ENCODE measurements at places on chromosomes 11 and 22. TPM values are rescaled to one million over a fixed set of nuclear protein-coding genes. Genes with fewer than 3 reads are reported as not detected.

GRCh38 chr11:92765965-92766371 lies 203.5 kb upstream of the MTNR1B start:
- no peak for DNase-seq

- no peak for DNase-seq
Measured at GRCh38 chr11:125210066-125210465, 45.5 kb downstream of the PKNOX2 start.

DNA sequence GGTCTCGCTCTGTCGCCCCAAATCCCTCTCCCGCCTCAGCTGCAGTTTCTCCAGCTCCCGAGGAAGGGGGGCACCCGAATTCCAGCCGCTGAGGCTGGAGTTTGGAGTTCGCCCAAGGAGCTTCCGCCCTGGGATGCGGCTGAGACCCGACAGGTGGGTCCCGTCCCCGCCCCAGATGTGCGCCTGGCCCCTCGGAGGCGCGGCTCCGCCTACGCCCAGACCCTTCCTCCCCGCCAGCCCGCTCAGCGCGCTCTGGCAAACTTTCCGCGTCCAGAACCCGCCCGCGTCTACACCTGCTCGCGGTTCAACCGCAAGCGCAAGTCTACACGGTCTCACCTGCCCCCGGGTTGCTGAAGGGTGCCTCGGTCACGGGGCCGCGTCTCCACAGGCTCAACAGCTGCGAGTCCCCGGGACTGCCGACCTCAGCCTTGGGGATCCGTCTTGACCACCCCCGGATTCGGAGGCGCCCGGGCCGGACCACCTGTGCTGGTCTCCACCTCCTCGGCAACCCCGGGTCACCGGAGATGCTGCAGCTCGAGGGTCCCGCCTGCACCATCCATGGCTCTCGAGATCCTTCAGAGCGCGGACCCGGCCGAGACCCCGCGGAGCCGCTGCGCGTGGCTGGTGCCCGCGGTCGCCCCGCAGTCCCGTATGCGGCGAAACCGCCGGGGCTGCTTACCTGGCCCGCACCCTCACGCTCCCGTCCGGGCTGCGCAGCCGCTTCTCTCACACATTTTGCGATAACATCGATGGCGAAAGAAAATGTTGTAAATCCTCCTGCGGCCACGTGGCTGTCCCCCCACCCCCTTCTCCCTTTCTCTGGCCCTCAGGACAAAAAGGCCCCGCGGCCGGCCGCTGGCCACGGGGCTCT lies 63.6 kb downstream of the NFAM1 start:
- no peak for DNase-seq

DNA sequence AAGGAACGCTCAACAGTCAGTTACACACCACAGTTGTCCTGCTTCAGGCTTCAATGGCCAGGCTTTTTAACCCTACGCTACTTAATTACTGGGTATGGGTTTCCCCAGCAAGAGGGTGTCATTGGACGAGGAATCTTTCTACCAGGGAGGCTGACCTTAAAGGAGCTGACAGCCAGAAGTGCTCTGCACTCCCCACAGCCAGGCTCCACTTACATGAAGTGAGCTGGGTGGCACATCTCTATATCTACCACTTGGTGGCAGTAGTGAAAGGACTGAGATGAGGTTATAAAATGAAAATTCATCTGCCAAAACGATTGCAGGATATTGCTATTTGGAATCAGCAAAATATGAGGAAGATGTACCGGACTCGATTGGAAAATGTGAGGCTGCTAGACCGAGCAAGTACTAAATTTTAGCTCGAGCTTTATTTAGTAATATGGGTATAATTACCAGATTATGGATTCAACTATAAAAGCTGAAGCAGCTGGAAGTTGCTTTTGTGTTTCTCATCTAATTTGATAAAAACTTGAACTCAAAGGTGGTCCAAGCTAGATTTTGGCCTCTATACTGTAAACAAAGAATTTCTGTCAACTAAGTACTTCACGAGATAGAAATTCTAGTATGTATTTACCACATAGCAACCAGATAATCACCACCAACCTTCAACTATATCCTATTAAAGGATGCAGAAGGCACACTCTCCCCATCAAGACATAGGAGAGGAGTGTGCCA lies 53.9 kb upstream of the CEP126 start:
- no peak for DNase-seq

DNA sequence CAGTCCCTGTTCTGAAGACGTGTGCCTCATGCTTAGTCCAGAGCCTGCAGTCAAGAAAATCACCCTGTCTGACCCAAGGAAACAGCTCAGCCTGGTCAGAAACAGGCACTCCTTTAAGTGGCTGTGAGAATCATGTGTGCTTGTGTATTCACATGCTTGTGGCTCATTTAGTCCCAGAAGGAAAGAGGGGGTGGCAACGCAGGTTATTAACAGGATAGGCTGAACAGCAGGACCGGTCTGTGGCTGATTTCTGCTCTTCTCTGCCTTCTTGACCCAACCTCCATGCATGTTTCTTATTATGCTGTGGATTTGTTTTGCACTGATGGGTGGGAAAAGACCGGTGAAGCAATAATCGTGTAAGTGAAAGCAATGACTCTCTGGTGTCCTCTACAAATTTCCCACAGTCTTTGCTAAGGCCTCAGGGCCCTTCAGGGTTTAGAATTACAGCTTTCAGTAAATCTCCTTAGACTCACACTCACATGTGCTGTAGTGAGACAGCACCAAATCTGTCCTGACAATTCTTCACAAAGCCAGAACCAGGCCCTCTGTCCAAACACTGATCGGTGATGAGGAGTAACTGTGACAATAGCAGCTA lies 288.1 kb downstream of the ETS1 start:
- DNase-seq, result no peak

GRCh38 chr11:6640036-6640984 lies 15.3 kb downstream of the DCHS1 start:
- DNase-seq, result no peak

DNA sequence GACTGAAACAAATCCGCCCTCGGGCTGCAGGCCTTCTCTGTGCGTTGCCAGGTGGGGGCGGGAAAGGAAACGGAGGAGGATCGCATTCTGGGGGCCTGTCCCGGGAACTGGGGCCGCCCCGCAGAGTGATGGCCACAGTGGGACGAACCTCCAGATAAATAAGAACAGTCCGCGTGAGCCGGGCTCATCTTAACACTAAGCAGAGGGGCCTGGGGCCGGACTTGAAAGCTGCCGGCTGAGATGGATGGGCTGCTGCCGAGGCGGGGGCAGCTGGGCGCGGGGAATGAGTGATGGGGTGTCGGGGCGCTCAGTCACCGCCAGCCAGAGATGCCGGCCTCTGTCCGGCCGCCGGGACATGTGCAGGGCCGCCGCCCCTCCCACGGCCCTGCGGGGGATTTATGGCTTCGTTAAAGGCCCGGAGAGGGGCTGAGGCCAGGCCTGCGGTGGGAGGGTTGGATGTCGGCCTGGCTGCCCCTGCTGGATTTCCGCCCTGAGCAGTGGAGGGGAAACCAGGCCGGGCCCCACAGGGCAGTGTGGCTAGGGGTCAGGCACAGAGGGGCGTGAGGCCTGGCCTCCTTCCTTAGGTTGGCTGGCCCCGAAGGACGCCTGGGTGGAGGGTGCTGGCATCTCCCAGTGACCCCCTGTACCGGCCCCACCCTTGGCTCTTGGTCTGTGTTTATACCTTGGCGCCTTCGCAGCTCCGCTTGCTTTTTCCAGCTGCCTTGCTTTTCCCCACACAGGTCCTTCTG lies 45.3 kb upstream of the CD82 start:
- no peak for DNase-seq

DNA sequence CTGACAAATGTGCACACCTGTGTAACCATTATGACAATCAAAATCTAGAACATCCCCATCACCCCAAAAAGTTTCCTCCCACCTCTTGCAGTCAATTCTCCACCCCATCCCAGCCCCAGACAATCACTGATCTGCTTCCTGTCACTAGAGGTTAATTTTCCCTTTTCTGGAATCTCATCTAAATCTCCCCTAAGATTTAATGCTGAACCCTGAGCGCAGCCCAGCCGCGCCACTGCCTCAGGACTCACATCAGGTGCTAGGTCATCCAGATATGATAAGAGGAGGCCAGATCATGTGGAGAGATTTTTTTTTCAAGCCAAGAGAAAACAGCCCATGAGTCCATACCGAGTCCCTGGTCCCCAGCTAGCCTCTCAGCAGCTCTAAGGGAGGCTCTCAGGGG lies 4.3 kb upstream of the TMPRSS13 start:
- no peak for DNase-seq

- DNase-seq, result no peak
Measured at GRCh38 chr11:2205214-2205720, 33.7 kb upstream of the TH start.

DNA sequence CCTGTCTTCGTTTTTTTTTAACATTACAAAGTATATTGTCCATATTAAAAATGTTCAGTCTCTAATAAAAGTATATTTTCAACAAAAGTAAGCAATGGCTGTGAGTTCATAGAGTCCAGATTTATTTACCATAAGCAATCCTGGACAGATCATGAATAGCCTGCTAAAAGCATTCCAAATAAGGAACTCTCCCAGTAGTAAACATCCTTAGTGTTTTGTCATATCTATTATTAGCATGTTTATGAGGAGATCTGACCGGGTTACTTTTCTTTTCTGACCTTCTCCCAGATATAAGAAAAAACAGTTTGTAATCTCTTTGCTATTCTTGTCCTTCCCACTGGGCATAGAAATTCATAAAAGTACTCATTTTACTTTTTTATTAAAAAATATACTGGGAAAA lies 403.9 kb upstream of the ANO3 start:
- DNase-seq, result peak; percentile 3

DNA sequence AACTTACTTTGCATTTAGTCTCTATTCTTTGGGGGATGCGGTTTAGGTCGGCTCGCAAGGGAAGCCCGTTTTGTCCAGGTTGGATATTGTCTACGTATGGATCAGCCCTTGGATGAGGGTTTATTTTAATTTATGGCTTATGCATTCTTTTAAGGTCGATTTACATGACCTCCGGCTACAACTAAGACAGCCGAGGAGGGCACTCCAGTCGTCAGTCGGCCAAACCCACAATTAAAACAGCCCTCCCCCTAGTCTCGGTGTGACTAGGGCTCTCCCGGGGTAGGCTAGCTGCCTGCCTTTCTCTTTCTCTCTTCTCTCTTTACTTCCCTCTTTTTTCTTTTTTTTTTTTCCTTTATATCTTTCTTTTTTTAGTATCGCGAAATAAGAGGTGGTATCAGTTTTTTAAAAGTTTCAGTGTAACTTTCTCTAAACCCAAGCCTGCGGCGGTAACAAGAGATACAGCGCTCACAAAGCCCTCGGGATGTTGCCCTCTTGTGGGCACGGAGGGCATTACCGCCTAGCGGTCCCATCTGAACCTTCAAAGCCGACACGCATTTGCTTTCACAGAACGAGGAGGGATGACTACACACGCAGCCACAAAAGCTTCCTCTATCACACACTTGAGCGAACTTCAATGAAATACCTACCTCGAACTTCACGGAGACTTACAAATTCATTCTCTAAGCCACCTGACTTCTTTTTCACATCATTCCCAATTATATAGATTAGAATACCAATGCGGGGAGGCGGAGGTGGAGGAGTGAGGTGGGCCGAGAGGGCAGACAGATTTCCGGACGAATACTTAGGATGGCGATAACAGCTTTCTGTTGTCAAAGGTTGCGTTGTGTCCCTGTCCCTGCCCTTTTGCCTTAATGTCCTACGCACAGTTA lies 132.3 kb upstream of the C11orf58 start:
- DNase-seq, result peak; percentile 87

The P2RY2 gene
- polyA plus RNA-seq, result not detected

The OVOL1 gene
- polyA plus RNA-seq, result not detected

The CRYBB2 gene
- polyA plus RNA-seq, result 1.7 TPM

The OR52B6 gene
- not detected for polyA plus RNA-seq

The FADS1 gene
- polyA plus RNA-seq, result 50.4 TPM

The TSSK2 gene
- polyA plus RNA-seq, result not detected

The EEF1G gene
- polyA plus RNA-seq, result 2,474 TPM

All from AG04450 (cell line).